ENCODE measurements at places on chromosomes 7 and 10.

DNA sequence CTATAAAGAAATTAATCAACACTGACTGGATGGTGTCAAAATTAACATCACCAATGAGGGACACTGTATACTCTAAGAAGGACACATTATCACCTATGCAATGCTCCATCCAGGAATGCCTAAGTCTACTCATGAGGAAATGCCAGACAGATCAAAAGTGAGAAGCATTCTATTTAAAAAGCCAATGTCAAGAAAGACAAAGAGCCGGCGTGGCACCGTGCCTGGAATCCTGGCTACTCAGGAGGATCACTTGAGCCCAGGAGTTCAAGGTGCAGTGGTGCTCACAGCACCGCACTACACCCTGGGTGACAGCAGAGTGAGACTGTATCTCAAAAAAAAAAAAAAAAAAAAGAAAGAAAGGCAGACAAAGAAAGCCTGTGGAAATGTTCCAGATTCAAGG is 45.5 kb upstream of the ANAPC16 start:
- DNase-seq: no peak

GRCh38 chr10:110977662-110978061 is 58.3 kb downstream of the SHOC2 start:
- no peak for DNase-seq

GRCh38 chr10:107434854-107435253 is 270.3 kb upstream of the SORCS1 start:
- no peak for DNase-seq

DNA sequence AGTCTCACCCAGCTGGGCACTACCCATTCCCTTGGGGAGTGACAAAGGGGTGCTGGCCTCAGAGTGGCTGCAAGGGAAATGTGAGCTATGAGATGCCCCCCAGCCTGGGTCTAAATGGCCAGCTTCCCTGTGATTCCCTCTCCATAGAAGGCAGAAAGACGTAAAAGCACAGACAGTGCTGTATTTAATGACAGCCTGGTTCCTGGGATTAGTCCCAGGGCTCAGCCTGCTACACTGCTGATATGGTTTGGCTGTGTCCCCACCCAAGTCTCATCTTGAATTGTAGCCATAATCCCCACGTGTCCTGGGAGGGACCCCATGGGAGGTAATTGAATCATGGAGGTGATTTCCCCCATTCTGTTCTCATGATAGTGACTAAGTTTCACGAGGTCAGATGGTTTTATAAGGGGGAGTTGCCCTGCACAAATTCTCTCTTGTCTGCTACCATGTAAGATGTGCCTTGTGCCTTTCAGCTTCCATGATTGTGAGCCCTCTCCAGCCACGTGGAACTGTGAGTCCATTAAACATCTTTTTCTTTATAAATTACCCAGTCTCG is 23.9 kb upstream of the CALN1 start:
- peak; percentile 77 for DNase-seq

GRCh38 chr7:156834462-156834861 is 58.5 kb downstream of the LMBR1 start:
- DNase-seq: no peak

DNA sequence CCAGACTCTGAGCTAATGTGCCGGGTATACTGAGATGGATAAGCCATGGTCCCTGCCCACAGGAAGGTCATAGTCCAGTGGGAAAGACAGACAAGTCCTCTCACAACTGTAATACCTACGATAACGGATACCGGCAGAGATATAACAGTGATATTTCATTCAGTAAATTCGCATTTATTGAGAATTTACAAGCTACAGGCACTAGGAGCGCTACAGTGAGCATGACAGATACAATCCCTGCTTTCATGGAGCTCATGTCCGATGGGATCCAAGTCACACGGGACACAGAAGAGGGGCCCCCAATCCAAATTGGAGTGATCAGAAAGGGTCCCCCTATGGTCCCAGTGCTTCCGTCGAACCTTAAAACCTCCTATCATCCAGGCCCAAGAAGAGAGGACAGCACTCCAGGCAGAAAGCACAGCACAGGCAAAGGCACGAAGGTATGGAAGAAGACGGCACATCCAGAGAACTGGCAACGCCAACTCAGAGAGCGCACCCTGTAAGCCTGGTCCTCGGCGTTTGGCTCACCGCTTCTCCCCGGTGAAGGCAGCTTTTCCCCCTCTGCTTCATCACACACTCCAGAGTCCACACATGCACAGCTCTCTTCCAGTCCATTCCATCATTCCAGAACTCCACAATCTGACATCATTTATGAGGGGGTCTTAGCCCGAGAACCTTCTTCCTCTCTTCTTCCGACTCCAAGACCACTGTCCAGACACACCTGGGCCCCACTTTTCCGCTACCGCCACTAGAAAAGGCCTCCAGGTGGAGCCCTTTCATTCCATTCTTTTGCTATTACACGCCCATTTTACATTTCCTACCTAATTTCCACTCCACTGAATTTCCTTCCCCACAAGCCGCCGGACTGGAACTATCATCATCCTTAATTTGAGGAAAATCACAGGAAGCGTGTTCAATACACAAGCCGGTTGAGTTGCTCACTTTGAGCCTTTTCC is 47.8 kb upstream of the NKX2-3 start:
- DNase-seq: peak; percentile 0

DNA sequence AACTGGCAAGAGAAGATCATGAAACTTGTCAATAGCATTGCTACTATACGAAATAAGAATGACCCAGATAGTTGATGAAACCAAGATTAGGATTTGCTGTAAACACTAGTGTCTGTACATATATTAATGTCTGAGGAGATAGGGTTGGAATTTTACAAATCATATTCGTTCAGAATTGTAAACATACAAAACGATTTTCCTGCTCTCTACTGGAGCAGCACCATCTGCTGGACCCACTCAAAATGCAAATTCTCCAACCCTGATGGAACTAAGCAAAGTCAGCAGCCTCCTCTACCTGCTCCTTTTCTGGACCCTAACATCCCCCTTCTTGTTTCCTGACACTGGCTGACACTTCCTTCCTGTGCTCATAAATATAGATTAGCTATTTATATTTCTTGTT is 29.4 kb upstream of the SGMS1 start:
- DNase-seq: no peak

GRCh38 chr10:71243756-71244395 is 31.5 kb downstream of the UNC5B start:
- no peak for DNase-seq

DNA sequence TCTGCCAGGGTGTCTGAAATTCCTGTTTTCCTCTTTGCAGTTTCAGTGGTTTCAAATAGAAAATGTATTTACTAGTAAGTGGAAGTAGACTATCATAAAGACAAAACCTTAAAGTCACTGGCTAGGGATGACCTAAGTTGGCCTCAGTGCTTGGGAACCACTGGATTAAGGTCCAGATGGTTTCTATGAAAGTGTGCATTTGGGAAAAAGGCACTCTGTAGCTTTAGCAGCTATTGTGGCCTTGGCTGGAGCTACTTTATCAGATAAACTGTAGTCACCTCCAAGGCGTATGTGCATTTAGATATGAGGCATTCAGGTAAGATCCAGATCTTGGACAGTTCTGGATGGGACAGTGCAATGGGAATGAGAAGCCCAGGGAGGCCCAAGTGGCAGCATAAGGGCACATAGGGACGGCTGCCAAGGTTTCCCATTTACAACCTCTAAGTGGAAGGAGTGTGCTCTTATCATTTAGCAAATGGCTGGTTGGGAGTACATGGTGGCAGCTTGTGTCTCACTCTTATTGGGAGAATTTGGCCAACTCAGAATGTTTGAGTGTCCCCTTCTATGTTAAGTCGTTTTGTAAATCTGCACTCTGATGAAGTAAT is 185.6 kb downstream of the LRMDA start:
- DNase-seq: peak; percentile 34

GRCh38 chr10:29389935-29390334 is 101.1 kb downstream of the LYZL1 start:
- no peak for DNase-seq

- no peak for DNase-seq
Measured at GRCh38 chr10:98403812-98404504, 11.0 kb downstream of the PYROXD2 start.

DNA sequence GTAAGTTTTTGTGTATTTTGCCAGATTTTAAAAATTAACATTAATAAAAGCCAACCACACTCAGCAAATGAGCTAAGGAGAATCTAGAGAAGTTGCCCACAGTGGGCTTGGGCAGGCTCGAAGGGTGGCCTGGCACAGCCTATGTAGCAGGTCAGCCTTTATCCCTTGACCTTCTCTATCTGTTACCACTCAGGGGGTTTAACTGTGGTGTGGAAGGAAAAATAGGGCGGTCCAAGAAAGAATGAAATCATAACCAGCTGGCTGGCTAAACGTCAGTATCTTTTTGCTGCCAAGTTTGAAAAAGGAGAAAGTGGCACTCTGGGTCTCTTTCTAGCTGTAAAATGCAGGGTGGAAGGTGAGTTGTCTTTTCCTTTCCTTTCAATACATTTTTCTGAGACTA is 130.3 kb upstream of the ASAH2 start:
- DNase-seq: no peak

GRCh38 chr10:8404721-8405120 is 350.2 kb downstream of the GATA3 start:
- no peak for DNase-seq

DNA sequence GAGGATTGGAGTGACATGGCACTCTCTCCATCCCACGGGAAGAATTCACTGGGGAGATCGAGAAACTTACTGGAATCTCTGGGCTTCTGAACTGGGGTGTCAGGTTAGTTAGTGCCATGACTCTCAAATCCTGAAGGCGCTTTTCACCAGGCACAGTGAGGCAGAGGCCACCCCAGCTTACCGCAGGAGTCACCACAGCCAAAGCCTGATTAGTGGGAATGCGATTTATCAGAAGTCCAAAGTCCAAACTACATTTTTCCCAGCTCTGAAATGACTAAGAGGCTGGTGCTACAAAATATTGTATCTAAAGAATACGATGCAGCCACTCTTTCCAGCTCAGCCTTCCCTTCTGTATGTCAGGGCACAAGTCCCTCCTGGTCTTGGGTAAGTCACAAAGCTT is 334.8 kb upstream of the SHH start:
- DNase-seq: no peak

DNA sequence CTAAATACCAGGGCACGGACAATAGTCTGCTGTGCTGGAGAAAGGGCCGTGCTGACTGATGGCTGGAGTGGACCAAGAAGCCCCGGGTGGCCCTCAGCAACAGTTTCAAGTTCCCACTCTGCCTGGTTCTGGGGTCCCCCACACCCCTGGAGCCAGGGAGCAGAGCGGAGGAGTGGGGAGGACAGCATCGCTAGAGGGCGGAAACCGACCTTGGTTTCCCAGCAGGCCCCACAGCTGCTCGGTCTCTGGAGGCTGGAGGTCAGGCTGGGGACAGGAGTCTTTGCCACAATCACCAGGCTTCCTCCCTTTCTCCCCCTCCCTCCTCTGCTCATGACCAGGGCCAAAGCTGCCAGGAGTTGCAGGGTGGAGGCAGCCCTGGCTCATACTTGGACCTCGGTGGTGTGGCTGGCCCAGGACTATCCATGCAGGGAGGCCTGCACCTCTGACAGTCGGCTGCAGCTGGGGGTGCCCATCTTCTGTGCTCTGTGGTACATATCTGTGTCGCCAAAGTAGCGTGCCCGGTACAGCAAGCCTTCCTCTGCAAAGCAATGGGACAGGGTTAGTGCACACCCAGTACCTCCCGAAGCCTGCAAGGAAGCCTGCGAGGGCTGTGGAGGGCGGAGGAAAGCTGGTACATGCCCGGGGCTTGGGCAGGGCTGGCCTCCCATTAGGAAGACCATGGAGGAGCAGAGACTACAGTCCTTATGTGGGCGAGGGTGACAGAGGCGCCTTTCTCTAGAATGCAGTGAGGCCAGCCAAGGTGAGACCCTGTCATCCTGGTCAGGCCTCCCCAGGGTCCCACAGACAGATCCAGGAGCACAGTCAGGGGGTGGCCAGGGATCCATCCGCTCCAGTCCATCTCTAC is 19.1 kb downstream of the DNAJB12 start:
- no peak for DNase-seq

DNA sequence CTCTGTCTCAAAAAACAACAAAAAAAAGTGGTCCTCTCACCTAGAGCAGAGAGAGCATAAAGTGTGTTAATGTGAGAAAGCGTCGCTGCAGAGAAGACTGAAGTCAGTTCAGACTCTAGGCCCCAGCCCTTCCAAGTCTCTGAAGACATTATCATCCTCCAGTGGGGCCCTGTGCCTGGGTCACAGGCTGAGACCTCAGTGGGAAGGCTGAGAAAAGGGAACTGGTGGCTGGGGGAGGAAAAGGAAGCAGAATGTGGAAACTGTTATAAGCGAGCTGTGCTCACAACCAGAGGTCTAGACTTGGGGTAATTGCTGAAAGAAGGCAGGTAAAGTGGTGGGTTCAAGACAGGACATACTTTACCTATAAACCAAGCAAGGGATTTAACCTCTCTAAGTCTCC is 4.9 kb upstream of the RRP12 start:
- no peak for DNase-seq

- no peak for DNase-seq
Measured at GRCh38 chr10:48400129-48400849, 93.8 kb downstream of the MAPK8 start.

- DNase-seq: no peak
Measured at GRCh38 chr10:75806186-75806585, 374.8 kb downstream of the LRMDA start.

GRCh38 chr7:131781-132482 is 60.4 kb upstream of the FAM20C start:
- no peak for DNase-seq

GRCh38 chr10:99534939-99535763 is 2.4 kb downstream of the NKX2-3 start:
- DNase-seq: no peak

GRCh38 chr7:15780271-15780670 is 93.8 kb upstream of the MEOX2 start:
- DNase-seq: no peak

DNA sequence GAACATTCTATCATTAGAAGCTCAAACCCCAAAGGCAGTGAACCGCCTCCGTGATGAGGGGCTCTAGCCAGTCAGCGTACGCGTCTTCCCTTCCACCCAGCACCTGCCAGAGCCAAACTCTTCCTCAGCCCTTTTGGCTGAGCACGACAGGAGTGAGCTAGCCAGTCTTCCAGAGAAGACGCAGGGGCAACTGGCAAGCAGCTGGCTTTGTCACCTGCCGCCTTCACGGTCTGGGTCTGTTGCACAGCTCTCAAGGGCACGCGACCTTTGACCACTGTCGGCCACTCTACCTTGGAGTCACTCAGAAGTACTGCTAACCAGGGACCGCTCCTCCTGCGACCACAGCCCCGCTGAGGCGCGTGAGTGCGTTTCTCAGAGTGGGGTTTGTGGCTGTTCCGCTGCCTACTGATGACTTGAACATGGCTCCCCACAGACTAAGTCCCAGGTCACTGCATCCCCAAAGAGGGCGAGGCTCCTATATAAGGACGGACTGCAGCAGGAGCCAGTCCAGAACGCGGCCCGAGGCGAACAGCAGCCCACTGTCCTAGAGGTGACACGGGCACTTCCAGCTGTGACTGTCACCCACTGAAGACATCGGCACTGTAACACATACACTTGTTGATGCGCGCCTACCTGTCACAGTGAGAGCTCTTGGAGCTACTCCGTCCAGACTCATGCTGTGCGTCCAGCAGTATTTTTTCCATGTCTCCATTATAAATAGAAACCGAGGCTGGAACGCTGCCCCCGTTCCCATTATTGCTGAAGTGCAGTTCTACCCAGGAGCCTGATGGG is 8.4 kb downstream of the BNIP3 start:
- DNase-seq: no peak
